ENCODE measurements at places on chromosomes 7 and 10.

DNA sequence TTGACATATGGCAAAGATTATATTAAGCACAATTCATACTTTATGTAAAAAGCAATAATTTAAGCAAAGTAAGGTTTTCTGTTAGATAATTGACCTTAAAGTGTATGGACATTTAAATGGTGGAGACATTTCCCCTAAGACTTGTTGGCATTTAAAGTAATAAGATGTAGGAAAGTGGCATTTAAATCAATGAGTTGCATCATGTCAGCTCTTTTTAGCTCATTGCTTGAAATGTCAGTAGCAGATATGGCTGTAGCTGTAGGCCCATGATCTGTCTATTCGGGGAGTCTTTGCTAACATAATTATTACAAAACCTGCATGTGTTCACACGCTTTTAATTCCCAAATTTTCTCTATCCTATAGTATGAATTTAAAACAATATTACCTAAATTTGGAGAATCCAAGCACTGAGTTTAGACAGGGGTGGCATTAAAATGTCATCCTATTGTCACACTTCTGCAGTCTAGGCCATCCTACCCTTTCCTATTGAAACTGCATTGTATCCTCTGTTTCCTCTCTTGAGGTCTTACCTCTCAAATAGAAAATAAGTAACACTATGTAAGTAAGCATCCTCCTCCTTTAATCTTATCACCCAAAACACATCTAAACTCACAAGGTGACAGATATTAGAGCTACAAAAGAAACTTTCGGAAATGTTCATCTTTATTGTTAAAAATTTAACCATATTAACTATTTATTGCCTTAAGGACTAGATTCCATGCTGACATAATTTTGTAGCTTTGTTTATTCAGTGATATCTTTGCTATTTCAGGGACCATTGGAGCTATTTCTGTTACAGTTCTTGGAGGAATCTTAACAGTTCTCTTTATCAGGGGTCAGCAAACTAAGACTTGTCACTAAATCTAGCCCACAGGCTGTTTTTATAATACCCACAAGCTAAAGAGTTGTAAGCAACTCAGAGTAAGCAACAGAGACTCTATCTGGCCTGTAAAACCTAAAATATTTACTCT is 91.2 kb downstream of the LCOR start:
- DNase-seq: no peak

DNA sequence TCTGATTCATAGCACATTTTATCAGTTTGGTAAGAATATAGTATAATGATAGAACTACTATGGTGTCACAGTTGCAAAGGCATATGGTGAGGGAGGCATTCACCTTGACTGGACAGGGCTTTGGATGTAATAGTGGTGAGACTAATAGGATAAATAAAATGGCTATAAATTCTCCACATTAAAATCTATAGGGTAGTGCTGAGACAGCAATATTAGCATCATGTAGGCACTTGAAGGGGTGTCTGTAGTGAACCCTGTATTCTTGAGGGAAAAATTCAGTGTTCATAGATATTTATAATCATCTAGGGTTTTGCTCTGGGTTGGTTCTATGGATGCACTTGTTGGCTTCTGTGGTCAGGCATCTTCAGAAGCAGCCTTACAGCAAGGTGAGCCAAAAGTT is 59.3 kb upstream of the ICA1 start:
- no peak for DNase-seq

DNA sequence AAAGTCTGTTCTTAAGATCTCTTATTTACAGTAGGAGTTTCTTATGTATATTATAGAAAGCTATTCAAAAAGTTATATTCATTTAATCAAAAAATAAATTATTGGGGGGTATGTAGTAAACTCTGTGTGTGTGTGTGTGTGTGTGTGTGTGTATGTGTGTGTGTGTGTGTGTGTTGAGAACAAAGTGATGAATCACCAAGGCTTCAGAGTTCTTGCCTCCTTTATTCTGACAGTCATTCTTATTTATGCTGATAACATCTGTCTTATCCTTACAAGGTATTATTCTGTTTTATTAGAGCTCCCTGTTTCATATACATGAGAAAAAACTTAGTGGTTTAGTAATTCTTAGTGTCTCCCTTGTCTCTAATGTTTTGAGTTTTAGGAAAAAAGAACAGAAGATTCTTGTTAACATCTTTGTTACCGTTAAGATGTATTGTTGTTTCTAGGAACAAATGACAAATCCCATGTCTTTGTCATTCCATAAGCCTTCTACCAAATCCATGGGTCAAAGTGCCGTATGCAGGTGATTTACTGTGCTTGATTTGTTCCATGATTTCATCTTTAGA is 424.0 kb downstream of the EXOC4 start:
- DNase-seq: no peak

DNA sequence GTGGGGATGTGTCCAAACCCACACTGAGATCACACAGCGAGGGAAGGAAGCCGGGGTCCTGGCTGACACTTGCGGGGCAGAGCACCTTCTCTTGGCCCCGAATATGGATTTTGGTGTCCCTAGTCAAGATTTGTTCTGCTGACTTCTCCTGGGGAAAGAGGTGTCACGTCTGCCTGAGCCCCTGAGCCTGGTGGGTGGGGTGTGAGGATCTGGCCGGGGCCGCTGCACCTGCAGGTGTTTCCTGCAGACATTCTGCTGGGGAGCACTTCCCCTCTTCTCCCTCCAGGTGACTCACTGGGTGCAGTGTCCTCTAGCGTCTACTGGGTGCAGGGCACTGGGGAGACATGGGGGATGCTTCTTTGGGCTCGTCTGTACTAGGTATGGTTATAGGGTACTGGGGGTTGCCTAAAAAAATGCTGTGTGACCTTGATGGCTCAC is 99.2 kb downstream of the GRK5 start:
- DNase-seq: no peak

DNA sequence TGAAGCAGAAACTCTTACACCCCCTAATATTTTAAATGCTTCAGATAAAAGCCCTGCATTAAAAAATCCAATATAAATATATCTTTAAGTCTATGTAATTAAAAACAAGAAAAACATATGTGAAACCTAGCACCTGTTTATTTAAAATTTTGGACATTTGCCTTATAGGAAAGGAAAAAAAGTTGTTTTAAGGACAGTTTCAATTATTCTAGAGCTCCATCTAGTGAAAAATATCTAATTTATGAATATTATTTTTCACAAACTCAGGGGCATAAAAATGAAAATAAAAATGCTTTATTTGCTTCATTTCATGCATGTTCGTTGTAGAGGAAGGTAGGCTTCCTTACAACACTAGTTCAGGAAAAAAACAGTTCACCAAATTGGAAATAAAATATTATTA is 26.1 kb downstream of the ENKUR start:
- DNase-seq: no peak

DNA sequence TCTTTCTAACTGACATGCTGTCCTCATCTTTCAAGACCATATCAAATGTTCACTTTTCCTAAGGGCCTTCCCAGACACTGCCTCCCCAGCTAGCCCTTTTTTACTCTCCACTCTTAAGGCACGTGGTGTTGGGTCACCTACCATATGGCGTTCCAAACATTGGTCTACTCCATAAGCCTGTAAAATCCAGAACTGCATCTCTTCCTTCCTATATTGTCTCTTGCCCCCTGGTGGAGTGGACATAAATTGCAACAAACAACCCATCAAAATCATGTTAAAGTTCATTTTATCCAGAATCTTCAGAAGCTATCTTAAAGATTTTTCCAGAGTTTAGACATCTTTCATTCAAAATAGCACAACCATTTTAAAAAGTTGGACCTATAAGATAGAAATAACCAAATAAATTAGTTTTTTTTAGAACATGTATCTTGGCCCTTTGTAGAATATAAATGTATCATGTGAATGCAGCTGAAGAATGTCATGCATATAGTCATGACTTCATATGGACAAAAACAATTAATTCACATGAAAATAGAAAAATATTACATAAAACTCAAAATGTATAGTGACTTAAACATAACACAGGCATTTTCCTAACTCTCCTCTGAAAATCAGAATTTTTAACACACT is 180.6 kb upstream of the CHRM2 start:
- no peak for DNase-seq

DNA sequence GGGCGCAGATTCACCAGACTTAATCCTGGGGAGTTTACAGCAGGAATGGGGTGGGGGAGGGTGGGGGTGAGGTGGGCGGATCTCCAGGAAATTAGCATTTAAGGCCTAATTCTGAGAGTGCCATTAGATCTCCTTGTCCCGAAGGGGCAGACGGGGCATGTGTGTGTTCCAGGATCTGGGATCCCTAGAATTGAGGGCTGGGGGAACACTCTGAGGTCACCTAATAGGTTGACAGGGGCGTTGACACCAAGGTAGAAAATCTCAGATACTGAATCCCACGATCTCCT is 9.4 kb upstream of the EPHB4 start:
- no peak for DNase-seq

All from hypothalamus (tissue), 51 donors.